ENCODE measurements at places on chromosomes 2 and 18.

- no peak for DNase-seq
- H3K4me1 ChIP-seq, result peaks cover 10% of the 10 kb centered on the region
- H3K36me3 ChIP-seq, result no peaks in the 10 kb centered on the region
- no peak overlapping the region for H3K27ac ChIP-seq
- no peaks in the 10 kb centered on the region for H3K27me3 ChIP-seq
These were observed 73.5 kb downstream of the MYO1B start for GRCh38 chr2:191318729-191319078.

GRCh38 chr2:181973171-181973783 is 12.4 kb upstream of the PPP1R1C start:
- H3K4me3 ChIP-seq, result no peak overlapping the region
- H3K36me3 ChIP-seq, result no peaks in the 10 kb centered on the region
- H3K27me3 ChIP-seq, result no peaks in the 10 kb centered on the region
- H3K4me1 ChIP-seq, result no peaks in the 10 kb centered on the region
- DNase-seq, result no peak

- H3K27me3 ChIP-seq, result no peaks in the 10 kb centered on the region
- H3K27ac ChIP-seq, result no peak overlapping the region
- no peak overlapping the region for H3K4me3 ChIP-seq
- no peak for DNase-seq
- H3K4me1 ChIP-seq, result no peaks in the 10 kb centered on the region
These were observed 73.1 kb downstream of the MBD2 start for GRCh38 chr18:54151376-54151775.

DNA sequence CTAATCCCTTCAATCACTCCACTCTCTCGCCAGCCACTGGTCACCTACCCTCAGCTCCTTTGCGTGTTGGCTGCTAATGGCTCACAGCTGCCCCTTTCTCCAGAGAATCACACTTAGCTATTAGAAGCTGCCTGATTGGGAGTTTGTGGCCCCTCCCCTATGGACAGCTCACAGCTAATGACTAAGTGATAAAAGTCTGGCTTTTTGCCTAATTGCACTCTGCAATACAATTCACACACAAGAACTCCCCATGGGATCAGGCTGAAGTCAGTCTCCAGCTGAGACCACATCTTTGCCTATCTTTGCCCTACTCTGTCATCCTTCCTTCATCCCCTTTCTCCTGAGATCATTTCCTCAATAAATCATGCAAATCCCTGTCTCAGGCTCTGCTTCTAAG is 701.9 kb upstream of the RAB6C start:
- peaks cover 17% of the 10 kb centered on the region for H3K4me1 ChIP-seq
- no peaks in the 10 kb centered on the region for H3K27me3 ChIP-seq
- no peak overlapping the region for H3K4me3 ChIP-seq
- no peak overlapping the region for H3K27ac ChIP-seq

DNA sequence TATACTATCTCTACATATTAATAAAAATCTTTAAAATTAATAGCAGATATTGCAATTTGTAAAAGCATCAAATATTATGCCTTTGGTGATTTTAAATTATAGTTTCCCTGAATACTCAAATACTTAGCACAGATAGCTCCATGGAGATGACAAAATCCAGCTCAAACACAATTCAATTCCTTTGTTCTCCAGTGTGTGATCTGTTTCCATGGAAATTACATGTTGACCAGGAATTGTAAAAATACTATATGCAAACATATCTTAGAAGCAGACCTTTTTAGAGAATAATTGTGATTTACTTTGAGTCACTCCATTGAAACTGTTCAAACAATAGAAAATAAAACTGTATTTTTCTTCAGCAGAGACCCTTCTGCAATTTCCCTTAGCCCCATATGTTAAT is 68.3 kb downstream of the FAM161A start:
- no peak overlapping the region for H3K4me3 ChIP-seq
- DNase-seq, result no peak
- no peak overlapping the region for H3K27ac ChIP-seq
- no peaks in the 10 kb centered on the region for H3K27me3 ChIP-seq

All from gastrocnemius medialis (tissue), 4 donors.